ENCODE measurements at places on chromosomes 1 and 21.

DNA sequence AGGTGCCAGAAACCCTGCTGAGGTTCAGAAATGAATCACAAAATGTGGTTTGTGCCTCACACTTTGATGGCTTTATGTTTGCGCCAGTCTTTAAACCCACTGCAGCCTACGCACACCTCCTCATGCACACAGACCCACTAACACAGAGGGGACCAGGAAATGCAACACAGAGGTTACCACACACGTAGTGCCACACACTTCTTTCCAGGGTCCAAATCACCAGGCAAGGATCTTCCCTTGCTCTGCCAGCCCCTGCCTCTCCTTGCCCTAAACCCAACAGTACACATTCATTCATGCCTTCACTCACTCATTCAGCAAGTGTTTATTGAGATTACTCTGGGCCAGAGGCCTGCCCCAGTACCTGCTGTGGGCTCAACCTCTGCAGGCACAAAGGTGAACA is 17.5 kb downstream of the MAB21L3 start:
- peak; percentile 21 for DNase-seq

DNA sequence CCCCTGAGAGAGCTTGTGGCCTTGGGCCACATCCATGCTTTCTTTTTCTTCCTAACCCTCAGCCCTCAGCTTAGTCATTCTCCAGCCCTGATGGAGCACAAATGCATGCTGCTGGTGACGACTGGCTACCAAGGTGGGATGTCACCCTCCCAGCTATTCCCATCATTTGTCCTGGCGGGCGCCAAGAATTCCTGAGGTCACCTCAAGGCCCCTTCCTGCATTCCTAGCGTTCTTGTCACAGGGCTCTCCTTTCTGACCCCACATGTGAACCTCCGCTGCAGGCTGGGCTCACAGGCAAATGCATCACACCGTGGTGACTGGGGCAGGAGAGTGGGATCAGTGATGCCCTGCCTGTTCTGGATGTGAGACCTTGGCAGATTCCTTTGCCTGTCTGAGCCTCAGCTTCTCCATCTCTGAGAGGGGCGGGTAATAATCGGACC is 53.4 kb upstream of the IFFO2 start:
- DNase-seq = no peak

DNA sequence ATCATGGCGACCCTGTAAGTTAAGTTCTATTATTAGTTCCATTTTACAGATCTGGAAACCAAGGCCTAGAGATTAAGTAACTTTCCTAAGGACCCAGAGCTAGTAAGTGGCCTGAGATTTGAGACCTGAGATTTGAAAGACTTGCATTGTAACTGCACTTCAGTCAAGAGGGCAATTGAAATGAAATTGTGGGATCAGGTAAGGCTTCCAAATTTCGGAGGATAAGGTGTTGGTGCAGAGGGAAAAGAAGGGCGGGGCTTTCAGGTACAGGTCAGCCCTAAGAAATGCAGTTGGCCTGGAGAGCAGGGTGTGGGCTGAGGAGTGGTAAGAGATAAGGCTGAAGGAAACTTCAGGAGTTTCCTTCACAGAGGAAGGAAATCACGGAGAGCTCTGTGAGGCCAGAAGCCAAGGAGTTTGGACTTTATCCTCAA is 51.1 kb downstream of the SLC16A1 start:
- no peak for DNase-seq

DNA sequence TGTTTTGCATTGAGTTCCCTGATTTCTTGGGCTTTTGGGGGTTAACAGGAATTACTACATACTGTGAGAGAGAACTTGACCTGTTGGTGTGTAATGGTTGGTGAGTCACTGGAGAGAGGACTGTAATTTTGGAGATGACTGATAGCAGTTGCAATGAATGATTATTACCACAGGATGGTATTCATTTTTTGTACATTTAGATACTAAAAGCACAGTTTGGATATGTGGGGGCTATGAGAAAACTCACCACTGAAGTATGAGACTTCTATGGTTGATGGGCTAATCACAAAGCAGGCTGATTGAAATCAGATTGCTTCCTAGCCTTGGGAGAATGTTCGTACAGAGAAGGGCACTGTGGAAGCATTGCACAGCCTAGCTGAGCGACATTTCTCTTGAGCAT is 1571.3 kb upstream of the PRMT6 start:
- DNase-seq = no peak

DNA sequence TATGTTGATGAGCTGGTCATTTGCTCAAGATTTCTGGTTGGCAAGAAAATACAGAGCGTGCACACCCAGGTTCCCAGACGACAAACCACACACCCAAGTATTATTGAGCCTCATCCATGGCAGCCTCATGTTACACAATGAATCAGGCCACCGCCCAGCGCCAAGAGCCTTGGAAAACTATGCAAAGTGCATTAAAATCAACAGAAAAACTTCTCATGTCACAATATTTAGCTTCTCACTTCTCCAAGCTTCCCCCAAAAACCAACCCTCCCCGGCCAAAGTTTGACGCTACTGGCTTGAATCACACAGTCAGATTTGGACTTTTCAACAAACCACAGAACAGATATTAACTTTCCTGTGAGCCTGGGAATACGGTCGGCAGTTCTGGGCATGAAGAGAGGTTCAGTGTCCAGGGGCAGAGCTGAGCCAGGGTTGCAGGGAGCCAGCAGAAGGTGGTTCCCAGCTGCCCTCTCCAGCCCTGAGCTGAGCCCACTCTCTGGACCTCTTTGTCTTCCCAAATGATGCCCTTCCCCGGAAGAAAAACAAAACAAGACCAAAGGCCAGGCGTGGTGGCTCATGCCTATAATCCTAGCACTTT is 71.1 kb downstream of the SETD4 start:
- DNase-seq = no peak

DNA sequence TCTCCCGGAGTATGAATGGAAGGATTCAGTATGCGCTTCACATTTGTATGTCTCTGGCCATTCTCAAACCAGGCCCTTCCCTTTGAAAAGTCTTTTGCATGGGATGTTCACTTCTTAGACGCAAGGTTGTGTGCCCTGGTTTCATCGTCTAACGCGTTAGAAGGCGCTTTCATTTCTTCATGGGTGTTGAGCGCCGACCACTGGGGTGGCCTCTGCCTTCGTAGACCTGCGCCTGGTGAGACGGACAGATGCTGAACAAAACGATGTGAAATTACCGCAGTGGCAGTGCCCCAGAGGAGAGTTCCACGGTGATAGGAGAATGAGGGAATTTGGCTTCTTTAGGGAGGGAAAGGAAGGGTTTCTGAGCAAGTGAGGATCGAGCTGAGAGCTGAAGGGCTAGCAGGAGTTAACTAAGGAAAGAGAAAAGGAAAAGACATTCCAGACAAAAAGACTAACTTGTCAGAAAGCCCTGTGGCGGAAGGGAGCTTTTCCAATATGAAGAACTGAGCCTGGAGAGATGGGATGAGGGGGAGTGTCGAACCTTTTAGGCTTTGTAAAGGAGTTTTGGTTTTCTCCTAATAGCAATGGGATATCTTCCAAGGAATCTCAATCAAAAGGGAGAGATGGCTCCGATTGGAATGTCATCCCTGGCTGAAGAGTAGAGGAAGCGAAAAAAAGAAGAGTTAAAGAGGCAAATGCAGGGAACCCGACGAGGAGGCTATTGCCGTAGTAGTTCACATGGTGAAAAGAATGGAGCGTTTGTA is 951 bp downstream of the GGPS1 start:
- peak; percentile 47 for DNase-seq

DNA sequence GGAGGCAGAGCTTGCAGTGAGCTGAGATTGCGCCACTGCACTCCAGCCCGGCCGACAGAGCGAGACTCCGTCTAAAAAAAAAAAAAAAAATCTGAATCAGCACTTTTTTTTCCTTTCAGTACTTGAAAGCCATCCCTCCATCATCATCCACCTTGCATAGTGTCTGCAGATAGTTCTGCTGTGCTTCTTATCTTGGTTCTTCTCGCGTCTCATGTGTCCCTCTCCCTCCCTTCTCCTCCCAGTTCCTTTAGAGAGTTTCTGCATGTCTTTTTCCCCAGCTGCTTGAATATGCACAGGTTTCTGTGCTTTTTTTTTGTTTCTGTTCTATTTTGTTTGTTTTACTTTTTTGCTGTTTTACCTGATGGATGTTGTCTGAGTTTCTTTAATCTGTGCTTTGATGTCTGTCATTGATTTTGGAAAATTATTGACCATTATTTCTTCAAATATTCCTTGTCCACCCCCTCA is 3.9 kb upstream of the COL18A1 start:
- DNase-seq = no peak

DNA sequence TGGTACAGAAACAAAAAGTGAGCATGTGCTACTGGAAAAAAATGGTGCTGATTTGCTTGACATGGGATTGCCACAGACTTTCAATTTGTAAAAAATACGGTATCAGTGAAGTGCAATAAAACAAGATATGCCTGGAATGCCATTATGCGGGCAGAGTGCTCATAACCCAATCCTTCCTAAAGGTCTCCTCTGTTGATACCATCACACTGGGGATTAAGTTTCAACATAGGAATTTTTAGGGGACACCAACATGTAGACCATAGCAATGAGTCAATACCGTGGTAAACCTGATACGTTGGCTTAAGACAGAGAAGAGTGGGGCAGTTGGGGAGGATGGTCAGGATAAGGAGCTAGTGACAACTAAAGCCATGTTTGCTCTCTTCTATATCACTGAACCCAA is 20.5 kb downstream of the MX1 start:
- no peak for DNase-seq
